ENCODE measurements at places on chromosomes 7 and 10. TPM values are rescaled to one million over a fixed set of nuclear protein-coding genes. Genes with fewer than 3 reads are reported as not detected.

MPP7 gene
- total RNA-seq: 5.7 TPM

VDAC2 gene
- 164 TPM for total RNA-seq

MMP21 gene
- 0.29 TPM for total RNA-seq

TSPAN33 gene
- 9.7 TPM for total RNA-seq

SAMD9L gene
- 12.4 TPM for total RNA-seq

ARHGEF5 gene
- 9.4 TPM for total RNA-seq

SYT15 gene
- 6.3 TPM for total RNA-seq

ZNF248 gene
- total RNA-seq: 6.8 TPM

RSPH10B gene
- total RNA-seq: not detected

DNA sequence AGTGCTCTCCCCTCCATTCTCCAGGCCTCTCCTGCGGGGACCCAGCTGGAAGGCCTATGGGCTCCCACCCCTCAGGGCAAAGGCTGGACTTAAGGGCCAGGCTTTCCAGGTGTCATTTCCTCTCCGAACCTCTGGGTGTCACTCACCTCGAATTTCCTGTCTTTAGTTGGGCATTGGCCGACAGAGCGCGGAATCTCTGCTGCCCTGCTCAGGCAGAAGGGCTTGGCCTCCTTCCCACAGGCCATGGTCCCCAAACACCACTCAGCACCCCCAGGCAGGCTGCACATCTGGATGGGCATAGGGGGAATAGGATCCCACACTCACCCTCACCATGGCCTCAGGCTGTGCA is 212.9 kb downstream of the CCSER2 start:
- no peak for DNase-seq

- no peak for DNase-seq
Measured at GRCh38 chr7:130831817-130832481, 97.9 kb upstream of the KLF14 start.

- no peak for DNase-seq
Measured at GRCh38 chr7:91031757-91032156, 232.5 kb upstream of the FZD1 start.

DNA sequence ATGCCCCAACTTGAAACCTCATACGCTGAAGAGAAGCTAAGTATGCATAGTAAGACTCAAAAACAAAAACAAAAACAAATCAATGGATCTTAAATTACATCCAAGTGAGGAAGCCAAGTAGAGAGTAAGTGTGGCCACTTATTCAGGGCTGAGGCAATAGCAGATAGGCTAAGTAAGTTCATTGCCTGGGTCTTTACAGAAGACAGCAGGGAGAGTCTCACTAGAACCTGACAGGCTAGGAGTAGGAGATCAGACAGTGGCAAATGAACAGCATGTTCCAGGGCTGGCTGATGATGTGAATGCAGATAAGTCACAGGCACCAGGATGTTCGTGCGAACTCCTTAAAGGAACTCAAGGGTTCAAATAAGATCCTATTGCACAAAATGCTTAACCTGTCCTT is 568.6 kb downstream of the KCNMA1 start:
- DNase-seq: no peak

GRCh38 chr10:52213321-52213752 is 100.7 kb upstream of the DKK1 start:
- DNase-seq: no peak

GRCh38 chr10:14701466-14701865 is 73.2 kb downstream of the FAM107B start:
- DNase-seq: no peak

DNA sequence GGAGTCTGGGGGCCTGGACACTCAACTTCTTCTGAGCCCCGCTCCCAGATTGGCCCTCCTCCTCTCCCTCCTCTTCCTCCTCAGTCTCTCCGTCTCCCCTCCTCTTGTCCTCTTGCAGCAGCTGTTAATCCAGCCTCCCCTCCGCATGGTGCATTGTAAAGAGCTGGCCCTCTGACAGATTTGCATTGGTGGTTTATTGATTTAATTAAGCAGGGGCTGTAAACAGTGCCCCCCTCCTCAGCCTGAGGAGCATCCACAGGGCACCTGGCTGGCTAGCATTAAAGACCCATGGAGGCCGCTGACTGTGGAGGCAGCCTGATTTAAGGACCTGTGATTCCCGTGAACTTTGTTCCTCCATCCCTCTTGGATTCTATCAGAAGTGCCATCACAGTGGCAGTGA is 28.9 kb upstream of the PCBD1 start:
- DNase-seq: no peak

DNA sequence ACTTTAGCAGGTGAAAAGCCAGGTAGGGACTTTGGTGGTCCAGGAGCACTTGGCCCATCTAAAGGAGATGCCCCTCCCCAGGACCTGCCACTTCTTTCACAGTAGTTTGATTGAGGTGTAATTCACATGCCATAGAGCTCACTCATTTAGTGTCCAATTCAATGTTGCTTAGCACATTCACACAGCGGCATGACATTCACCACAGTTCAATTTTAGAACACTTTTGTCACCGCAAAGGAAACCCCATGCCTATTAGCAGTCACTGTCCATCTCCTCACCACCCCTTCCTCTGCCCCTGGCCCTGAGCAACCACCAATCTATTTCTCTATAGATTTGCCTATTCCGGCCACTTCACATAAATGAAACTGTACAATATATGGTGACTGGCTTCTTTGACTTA is 211.6 kb upstream of the ZMIZ1 start:
- DNase-seq: no peak

- no peak for DNase-seq
Measured at GRCh38 chr7:46315891-46316290, 394.8 kb upstream of the IGFBP3 start.

DNA sequence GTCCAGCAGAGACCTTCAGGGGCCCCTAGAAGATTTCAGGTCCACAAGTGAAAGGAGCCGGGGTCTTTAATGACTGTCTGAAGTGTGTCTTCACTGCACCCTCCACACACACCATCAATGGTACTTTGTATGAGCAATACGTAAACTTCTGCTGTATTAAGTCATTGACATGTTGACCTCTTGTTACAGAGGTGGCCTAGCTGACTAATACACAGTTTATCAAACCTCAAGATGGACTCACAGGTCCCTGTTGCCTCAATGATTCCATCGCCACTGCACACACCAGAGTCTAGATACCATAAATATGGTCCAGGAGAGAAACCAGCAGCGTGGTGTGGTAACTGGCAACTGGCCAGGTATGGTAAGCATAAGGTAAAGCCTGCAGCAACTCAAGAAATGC is 19.5 kb downstream of the KCNMA1 start:
- DNase-seq: no peak

GRCh38 chr10:130756651-130757050 is 554.9 kb downstream of the TCERG1L start:
- DNase-seq: peak; percentile 65

DNA sequence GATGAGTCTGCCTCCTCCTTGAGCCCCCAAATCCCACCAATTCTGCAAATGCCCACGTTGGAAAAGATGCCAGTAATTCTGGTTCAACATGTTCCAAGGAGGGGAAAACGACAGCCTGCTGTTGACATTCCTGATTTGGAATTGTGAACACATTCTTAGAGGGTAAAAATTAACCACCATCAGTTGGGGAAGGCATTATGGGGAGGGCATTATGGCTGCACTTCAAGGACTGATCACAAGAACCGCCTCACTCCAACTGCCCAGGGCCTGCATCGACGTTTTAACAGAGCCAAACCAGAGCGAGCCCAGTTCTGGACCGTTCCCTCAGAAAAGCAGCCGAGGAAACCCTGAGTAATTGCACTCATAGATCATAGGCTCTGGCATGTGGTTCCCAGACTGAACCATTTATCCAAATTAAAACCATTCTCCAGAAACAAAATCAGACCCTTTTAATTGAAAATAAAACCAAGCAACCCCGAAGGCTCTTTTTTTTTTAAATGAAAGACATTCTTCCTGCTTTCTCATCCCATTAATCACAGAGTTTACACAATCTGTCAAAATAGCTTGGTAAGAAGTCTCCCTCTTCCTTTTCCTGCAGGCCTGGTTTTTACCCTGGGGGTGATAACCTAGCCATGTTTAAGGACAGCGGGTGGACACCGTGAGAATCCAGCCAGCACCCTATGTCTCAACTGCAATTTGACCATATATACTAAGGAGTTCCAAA is 8.0 kb downstream of the TNS3 start:
- no peak for DNase-seq

- no peak for DNase-seq
Measured at GRCh38 chr10:114616516-114616915, 41.6 kb downstream of the ABLIM1 start.

All from mesenteric fat pad (tissue), 1 donor.